ENCODE measurements at places on chromosomes 3 and 15.

- no peak for DNase-seq
Measured at GRCh38 chr3:21425715-21426114, 325.3 kb downstream of the ZNF385D start.

GRCh38 chr15:68561171-68561900 lies 17.5 kb upstream of the CORO2B start:
- no peak for DNase-seq

- DNase-seq = no peak
Measured at GRCh38 chr3:193776626-193777358, 183.8 kb downstream of the OPA1 start.

DNA sequence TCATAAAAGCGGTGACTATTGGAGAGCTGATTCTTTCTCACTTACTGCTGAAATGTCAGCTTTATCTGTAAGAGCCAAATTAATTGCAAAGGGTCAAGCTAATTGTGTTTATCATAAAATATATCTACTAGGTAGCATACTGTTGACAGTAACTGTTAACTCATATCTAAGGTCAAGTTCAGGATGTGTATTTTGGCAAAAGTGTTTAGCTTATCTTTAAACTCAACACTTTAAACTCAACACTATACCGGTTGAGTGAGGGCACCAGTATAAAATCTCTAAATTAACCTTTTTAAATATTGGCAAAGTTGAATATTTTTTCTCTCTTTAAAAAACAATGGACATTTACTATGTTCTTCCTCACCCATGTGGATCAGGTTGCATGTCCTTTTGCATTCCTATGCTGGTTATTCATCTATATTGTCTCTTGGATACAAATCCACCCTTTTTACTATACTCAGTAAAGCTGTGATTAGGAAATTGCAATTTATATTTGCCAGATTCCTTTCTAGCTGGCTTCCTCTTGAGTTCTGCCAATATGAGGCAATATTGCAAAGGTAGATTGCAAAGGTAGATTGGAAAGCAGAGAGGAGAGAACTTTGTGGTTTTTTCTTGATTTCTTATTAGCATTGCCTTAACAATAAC lies 344.6 kb upstream of the DCBLD2 start:
- DNase-seq = no peak

Measured in activated T-helper 1 cell treated with anti-CD3 and anti-CD28 coated beads, Interleukin-2, amount 50 U/mL, for 16 hours (primary cell).